ENCODE measurements at places on chromosomes 4 and X. TPM values are rescaled to one million over a fixed set of nuclear protein-coding genes. Genes with fewer than 3 reads are reported as not detected.
A peak's percentile ranks its signal among the peaks of the same experiment; 100 is the strongest.

GPM6B gene
- 317 TPM for total RNA-seq

LRAT gene
- 0.50 TPM for total RNA-seq

PPEF2 gene
- not detected for total RNA-seq

SLC9A6 gene
- total RNA-seq = 33.3 TPM

CYTL1 gene
- 4.6 TPM for total RNA-seq

CXCL6 gene
- total RNA-seq = 0.79 TPM

GASK1B gene
- total RNA-seq = 44.4 TPM

ENAM gene
- 0.06 TPM for total RNA-seq

XAGE1A gene
- not detected for total RNA-seq

SPOCK3 gene
- 139 TPM for total RNA-seq

CSAG2 gene
- total RNA-seq = not detected

TMEM156 gene
- total RNA-seq = 2.5 TPM

DCX gene
- 46.3 TPM for total RNA-seq

IL3RA gene
- total RNA-seq = 3.8 TPM

- no peak overlapping the region for H3K27ac ChIP-seq
- no peak for DNase-seq
- no peaks in the 10 kb centered on the region for H3K27me3 ChIP-seq
- H3K36me3 ChIP-seq = peaks cover 39% of the 10 kb centered on the region
These were observed 151.5 kb downstream of the AFAP1 start for GRCh38 chr4:7788193-7788592.

- no peak for DNase-seq
- no peaks in the 10 kb centered on the region for H3K27me3 ChIP-seq
These were observed 112.6 kb downstream of the LINC00632 start for GRCh38 chrX:140822184-140822583.

DNA sequence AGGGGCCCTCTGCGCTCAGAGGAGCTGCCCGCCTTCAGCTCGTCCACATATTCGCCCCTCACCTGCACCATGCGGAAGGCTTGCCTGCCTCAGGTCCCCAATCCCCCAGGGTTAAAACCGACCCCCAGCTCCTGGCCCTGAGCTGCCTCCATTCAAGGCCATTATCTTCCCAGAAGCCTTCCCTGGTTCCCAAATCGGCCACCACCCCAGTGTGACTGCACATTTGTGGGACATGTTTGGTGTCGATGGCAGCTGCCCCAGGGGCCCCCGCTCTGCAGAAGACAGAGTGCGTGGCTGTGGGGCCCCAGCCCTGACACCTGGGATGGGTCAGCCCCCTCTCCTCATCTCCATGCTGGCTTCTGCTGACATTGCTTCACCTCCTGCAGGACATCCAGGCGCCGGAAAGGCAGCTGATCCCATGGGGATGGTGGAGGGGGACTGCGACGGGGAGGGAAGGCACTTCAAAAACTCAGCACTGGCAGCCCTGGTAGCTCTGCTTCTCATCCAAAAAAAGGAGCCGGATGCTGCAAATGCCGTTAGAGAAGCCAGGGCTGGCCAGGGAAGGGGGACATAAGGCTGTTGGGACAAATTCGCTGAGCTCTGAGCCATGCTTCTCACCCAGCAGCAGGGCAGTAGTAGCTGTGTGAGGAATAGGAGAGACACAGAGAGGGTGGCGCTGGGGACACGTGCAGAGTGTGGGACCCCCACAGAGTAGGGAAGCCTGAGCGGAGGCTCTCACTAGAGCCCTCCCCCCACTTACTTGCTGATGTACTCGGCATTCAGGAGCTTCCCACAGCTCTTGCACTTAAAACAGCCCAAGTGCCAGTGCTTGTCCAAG, 78.5 kb downstream of the ABLIM2 start:
- H3K36me3 ChIP-seq = peaks cover 53% of the 10 kb centered on the region
- no peak overlapping the region for H3K27ac ChIP-seq
- peaks cover 5% of the 10 kb centered on the region for H3K27me3 ChIP-seq
- DNase-seq = peak; percentile 31

DNA sequence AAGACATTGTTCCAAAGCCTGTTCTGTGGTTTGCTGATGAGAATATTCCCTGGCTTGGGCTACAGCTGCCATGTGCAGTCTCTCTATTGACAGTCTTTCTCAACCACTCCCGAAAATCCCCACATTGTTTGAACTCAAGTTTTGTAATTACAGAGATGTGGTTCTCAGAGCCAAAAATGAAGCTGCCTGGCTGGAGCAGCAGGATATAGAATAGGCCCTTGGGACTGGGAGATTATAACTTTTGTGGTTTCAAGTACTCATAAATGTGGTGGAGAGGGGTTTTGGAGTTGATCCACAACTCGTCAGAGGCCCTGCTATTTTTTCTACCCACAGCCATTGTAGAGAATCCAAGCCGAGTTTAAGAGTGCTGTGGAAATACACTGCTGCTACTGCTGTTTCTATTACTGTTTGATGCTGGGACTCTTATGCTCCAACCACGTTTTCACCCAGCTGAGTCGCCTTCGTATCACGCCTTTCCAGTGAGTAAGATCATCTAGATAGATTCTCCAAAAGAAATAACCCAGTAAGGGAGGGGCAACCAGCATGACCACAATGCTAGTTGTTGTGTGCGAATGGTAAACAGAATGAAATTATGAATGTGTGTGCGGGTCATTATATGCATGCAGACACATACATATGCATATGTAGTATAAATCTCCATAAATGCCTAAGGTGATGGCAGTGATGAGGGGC, 57.1 kb upstream of the ATXN3L start:
- no peak for DNase-seq
- peaks cover 17% of the 10 kb centered on the region for H3K27me3 ChIP-seq
- H3K4me1 ChIP-seq = no peaks in the 10 kb centered on the region
- no peak overlapping the region for H3K4me3 ChIP-seq
- H3K27ac ChIP-seq = no peak overlapping the region
- H3K36me3 ChIP-seq = no peaks in the 10 kb centered on the region

DNA sequence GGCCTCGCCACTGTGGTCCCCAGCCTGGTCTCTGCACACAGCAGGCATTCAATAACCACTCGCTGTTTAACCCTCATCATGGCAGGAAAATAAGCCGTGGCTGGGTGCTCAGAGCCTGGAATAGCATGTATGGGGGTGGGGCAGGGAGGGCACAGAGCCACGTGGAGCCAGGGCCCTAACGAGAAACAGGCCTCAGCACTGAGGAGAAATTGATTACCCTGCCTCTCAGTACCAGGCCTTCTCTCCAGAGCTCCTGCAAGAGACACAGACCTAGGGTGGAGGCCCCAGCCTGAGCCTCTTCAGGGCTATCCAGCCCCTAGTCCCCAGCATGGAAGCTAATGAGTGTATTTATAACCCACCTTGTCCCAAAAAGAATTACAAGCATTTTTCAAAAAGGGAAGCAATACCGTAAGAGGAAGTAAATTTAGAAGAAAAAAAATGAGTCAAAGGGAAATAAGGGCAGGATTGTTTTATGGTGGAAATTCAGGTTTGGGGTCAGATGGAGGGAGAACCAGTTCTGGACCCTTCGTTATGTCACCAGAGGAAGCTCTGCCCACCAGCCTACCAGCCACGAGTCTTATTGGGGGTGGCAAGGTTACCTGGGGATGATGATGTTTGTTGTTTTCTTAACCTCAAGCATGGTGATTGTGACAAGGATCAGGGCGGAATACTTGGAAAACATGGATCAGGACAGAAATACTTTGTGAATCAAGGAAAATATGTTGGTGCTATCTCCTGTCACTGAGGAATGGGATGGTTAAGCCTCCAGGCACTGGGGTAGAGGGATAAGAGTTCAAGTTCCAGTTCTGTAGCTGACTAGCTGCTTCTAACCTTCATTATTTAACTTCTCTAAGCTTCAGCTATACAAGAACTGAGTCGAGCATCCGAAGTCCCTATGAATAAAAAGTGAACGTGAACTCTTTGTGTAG, 101.9 kb upstream of the RBPJ start:
- H3K4me3 ChIP-seq = no peak overlapping the region
- peaks cover 6% of the 10 kb centered on the region for H3K4me1 ChIP-seq
- no peaks in the 10 kb centered on the region for H3K36me3 ChIP-seq
- no peaks in the 10 kb centered on the region for H3K27me3 ChIP-seq

GRCh38 chr4:138889216-138889615, 126.4 kb upstream of the NOCT start:
- no peak for DNase-seq
- H3K36me3 ChIP-seq = no peaks in the 10 kb centered on the region
- H3K4me1 ChIP-seq = peaks cover 7% of the 10 kb centered on the region
- H3K27ac ChIP-seq = no peak overlapping the region

GRCh38 chrX:9019151-9019550, 14.8 kb downstream of the FAM9B start:
- no peaks in the 10 kb centered on the region for H3K4me1 ChIP-seq
- H3K27me3 ChIP-seq = no peaks in the 10 kb centered on the region
- no peak overlapping the region for H3K4me3 ChIP-seq
- DNase-seq = no peak
- H3K36me3 ChIP-seq = no peaks in the 10 kb centered on the region

DNA sequence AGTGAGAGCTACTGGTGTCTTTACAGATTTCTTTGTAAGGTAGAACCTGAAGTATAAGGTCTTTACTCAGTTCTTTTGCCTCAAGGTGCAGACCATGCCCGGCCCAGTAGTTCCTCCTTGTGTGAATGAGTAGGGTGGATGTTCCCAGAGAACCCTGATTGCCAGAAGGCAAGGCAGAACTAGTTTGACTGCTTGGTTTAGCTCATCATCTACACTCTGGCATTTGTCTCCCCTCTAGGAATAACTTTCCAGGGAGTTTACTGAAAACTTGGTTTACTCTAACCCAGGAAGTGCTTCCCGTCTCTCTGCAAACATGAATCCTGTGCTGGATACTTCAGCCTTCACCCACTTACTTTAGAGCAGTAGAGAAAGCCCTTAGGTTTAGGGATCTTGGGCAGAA, 29.1 kb downstream of the MCUB start:
- DNase-seq = no peak
- no peaks in the 10 kb centered on the region for H3K4me1 ChIP-seq
- no peak overlapping the region for H3K27ac ChIP-seq
- H3K4me3 ChIP-seq = no peak overlapping the region
- H3K36me3 ChIP-seq = no peaks in the 10 kb centered on the region

- no peak for DNase-seq
- no peak overlapping the region for H3K27ac ChIP-seq
These were observed 284.1 kb upstream of the EPHA5 start for GRCh38 chr4:65954416-65954815.

GRCh38 chr4:159021597-159022385, 81.1 kb upstream of the RAPGEF2 start:
- H3K27ac ChIP-seq = no peak overlapping the region
- no peak for DNase-seq
- H3K27me3 ChIP-seq = no peaks in the 10 kb centered on the region
- peaks cover under 1% of the 10 kb centered on the region for H3K4me1 ChIP-seq
- H3K4me3 ChIP-seq = no peak overlapping the region

- H3K27me3 ChIP-seq = no peaks in the 10 kb centered on the region
- no peaks in the 10 kb centered on the region for H3K36me3 ChIP-seq
- H3K4me1 ChIP-seq = peaks cover 10% of the 10 kb centered on the region
- H3K27ac ChIP-seq = no peak overlapping the region
- no peak for DNase-seq
- H3K4me3 ChIP-seq = no peak overlapping the region
These were observed 96.9 kb downstream of the CLNK start for GRCh38 chr4:10587697-10588096.

GRCh38 chr4:55906989-55907388, 41.8 kb upstream of the CEP135 start:
- no peak for DNase-seq
- peaks cover 9% of the 10 kb centered on the region for H3K36me3 ChIP-seq
- no peak overlapping the region for H3K27ac ChIP-seq
- no peaks in the 10 kb centered on the region for H3K4me1 ChIP-seq
- no peaks in the 10 kb centered on the region for H3K27me3 ChIP-seq
- H3K4me3 ChIP-seq = no peak overlapping the region

- no peak for DNase-seq
- H3K4me3 ChIP-seq = no peak overlapping the region
- H3K27ac ChIP-seq = no peak overlapping the region
- no peaks in the 10 kb centered on the region for H3K27me3 ChIP-seq
These were observed 618.1 kb upstream of the ADGRL3 start for GRCh38 chr4:60581919-60582536.

- H3K27ac ChIP-seq = no peak overlapping the region
- no peaks in the 10 kb centered on the region for H3K36me3 ChIP-seq
- no peaks in the 10 kb centered on the region for H3K27me3 ChIP-seq
- no peak for DNase-seq
These were observed 143.2 kb upstream of the DCAF8L1 start for GRCh38 chrX:28124416-28124815.

GRCh38 chr4:146222313-146222712, 8.0 kb downstream of the REELD1 start:
- DNase-seq = no peak
- H3K27ac ChIP-seq = no peak overlapping the region
- H3K4me3 ChIP-seq = no peak overlapping the region

- H3K4me3 ChIP-seq = no peak overlapping the region
- no peak overlapping the region for H3K27ac ChIP-seq
- DNase-seq = no peak
- H3K27me3 ChIP-seq = no peaks in the 10 kb centered on the region
- H3K4me1 ChIP-seq = no peaks in the 10 kb centered on the region
These were observed 28.2 kb upstream of the NEIL3 start for GRCh38 chr4:177281351-177281909.

- H3K4me3 ChIP-seq = no peak overlapping the region
- no peaks in the 10 kb centered on the region for H3K36me3 ChIP-seq
- H3K27ac ChIP-seq = no peak overlapping the region
- no peak for DNase-seq
- H3K4me1 ChIP-seq = no peaks in the 10 kb centered on the region
- H3K27me3 ChIP-seq = no peaks in the 10 kb centered on the region
These were observed 16.2 kb upstream of the GNRHR start for GRCh38 chr4:67770422-67770821.

- no peak for DNase-seq
- H3K4me1 ChIP-seq = no peaks in the 10 kb centered on the region
- H3K27ac ChIP-seq = no peak overlapping the region
These were observed 240.6 kb downstream of the PABPC4L start for GRCh38 chr4:133960975-133961374.

DNA sequence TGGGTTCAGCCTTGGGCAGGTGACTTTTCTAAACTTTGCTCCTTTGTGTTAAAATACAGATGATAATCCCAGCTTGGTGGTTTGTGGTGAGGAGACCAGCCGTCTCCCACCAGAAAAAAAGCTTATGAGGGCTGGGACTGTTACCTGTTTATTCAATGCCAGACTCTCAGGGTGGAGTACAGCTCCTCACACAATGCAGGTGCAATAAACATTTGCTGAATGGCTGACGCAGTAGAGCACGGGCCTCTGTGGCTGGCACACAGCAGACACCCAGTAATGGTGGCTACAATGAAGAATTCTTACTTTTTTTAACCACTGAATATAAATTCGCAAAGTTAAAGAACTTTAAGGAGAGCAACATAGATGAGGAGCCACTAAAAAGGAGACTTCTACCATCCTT, 30.2 kb downstream of the BEND4 start:
- DNase-seq = no peak
- no peaks in the 10 kb centered on the region for H3K36me3 ChIP-seq
- no peak overlapping the region for H3K4me3 ChIP-seq
- no peaks in the 10 kb centered on the region for H3K4me1 ChIP-seq
- H3K27me3 ChIP-seq = no peaks in the 10 kb centered on the region
- H3K27ac ChIP-seq = no peak overlapping the region
